Stimulated activated naive CD4-positive, alpha-beta T cell treated with Interleukin-2 at 50 U/mL for 16 hours (primary cell): ENCODE measurements at places on chromosomes 1 and 21.

GRCh38 chr1:157279138-157279801, 141.1 kb upstream of the ETV3 start:
- no peak for DNase-seq

- no peak for DNase-seq
These were observed 10.9 kb upstream of the GSTM3 start for GRCh38 chr1:109751531-109752260.

GRCh38 chr1:22841860-22842281, 130.8 kb downstream of the LACTBL1 start:
- DNase-seq = no peak

- DNase-seq = no peak
These were observed 65.1 kb upstream of the RAB4A start for GRCh38 chr1:229205854-229206253.

GRCh38 chr1:48203287-48203900, 19.1 kb upstream of the SLC5A9 start:
- DNase-seq = no peak

DNA sequence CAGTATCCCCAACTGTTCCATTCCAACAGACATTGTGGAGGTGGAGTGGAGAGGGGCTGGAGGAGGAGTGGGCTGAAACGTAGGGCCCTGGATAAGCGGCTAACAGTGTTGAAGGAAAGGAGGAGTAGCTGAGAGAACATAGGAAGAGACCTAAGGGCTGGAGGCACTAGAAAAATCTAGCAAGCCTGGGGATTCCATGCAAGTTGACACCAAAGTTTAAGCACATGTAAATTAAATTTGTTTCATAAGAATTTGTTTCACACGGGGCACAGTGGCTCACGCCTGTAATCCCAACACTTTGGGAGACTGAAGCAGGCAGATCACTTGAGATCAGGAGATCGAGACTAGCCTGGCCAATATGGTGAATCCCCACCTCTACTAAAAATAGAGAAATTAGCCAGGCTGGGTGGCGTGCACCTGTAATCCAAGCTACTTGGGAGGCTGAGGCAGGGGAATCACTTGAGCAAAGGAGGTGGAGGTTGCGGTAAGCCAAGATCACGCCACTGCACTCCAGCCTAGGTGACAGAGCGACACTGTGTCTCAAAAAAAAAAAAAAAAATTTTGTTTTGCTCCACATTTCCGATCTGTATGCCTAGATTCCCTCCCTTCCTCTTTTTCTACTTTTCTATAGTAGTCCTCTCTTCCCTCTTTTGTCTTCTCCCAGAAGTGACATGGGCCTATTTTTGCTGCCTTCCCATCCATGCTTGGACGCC, 530 bp upstream of the CD244 start:
- no peak for DNase-seq

DNA sequence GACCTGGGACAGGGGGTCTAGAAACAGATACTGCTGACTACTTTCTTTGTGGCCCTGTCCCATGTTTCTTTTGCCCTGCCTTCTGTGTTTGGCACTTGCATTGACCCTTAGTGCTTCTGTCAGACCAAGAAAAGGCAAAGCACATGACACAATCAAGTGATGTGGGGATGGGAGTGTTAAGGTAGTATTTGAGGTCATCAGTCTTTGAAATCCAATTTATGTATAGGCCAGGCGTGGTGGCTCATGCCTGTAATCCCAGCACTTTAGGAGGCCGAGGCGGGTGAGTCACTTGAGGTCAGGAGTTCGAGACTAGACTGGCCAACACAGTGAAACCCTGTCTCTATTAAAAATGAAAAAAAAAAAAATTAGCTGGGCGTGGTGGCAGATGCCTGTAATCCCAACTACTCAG, 26.0 kb downstream of the SERBP1 start:
- DNase-seq = no peak

DNA sequence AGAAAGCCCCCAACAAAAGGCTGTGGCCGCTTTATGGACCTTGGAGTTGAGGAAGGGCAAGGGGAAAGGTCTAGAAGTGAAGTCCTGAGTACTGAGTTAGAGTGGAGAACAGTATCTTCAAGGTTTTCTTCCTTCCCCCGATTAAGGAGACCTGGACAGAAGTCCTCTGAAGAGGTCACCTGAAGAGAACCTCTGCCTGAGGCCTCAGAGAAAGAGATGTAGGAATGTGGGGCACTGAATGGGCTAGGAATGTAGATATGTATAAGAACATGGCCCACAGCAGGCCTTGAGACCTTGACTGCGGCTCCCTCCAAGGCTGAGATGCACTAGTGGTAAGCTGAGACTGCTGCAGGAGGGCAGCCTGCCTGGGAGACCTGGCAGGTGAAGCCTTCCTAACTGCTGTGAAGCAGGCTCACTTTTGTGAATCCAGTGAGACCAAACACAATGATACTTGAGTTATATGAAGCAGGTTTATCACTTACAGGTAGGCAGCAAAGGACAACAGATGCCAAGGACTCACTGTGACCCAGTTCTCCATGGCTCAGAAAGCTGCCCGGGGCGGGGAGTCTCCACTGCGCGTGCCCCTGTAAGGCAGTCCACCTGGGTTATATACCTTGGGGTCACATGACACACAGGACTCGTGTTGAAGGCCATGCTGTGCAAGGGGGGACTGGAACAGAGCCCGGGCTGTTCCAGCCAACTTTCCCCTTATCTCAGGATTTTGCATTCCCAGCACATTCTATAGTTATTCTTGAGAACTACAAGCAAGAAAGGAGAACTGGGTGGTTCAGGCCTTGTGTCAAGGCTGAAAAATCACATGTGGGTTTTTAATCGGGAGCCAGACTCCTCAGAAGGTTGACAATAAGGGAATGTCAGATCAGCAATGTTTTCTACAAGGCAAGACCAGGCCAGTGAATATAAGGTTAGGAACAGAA, 78.8 kb upstream of the PPM1J start:
- DNase-seq = no peak

- no peak for DNase-seq
These were observed 2129.8 kb downstream of the NCAM2 start for GRCh38 chr21:23127973-23128372.

- DNase-seq = no peak
These were observed 199.5 kb downstream of the LRRIQ3 start for GRCh38 chr1:73998348-73998959.

DNA sequence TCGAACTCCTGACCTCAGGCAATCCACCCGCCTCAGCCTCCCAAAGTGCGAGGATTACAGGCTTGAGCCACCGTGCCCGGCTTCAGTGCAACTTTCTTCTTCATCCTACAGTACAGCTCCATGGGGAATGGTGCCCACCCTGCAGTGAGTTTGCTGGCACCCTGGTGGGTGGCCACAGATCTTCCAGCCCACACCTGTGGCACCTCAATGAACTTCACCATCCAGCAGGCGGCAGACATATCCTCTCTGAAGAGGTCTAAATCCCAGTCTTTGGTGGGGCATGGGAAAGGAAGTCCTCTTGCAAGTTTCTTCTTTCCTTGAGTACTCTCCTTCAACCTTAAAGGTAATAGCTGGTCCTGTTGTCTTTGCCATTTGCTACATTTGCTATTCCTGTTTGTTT, 18.1 kb upstream of the ZBTB8A start:
- no peak for DNase-seq

DNA sequence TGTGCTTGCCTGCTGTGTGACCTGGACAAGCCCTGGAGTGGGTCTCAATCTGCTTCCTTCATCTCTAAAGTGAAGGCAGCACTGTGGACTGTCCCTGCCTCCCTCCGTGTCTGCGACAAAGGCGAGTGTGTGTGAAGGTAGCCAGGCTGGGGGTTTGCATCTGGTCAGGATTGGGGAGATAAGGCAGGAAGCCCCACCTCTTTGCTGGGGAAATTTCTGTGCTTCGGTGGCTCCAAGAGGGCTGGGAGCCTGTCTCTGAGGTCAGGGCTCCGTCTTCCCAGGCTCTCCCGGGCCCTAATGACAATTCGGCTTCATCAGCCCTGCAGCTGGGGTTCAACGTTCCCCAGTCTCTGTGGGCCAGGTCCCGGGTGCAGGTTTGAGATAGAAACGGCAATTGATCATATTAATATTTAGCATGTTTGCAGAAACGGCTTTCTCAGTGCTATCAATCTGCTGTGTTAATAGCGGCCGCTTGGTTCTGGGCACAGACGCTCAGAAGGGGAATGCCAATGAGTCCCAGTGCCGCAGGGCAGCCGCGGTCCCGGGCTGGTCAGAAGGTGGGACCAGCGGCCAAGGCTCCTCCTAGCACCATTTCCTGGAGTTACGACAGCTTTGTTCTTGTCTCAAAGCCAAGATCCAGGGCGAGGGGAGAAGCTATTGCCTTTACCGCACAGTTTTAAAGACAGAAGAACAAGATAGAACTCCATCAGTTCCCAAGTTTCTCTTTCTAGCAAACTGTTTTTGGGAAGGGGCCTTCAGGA, 105.7 kb downstream of the PRDM16 start:
- no peak for DNase-seq

GRCh38 chr1:184685116-184685515, 69.5 kb downstream of the EDEM3 start:
- no peak for DNase-seq

GRCh38 chr1:225504776-225505175, 76.9 kb upstream of the LBR start:
- DNase-seq = no peak

DNA sequence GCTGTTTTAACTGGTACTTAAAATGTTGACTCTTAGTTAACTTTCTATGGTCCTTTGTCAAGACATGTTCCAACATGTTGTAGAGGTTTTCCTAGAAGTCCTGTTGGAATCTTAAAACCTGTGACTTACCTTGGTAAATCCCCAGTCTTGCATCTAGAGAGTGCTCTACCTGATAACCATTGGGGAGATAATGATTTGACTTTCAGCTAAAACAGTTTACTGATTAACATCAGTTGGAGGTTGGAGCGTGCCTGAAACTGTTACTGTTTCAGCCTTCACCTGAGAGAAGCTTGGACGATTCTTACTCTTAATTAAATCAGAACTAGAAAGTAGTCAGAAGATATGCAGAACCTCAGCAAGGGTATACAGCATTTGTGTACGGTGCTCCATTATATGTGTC, 8.8 kb downstream of the MDM4 start:
- no peak for DNase-seq

DNA sequence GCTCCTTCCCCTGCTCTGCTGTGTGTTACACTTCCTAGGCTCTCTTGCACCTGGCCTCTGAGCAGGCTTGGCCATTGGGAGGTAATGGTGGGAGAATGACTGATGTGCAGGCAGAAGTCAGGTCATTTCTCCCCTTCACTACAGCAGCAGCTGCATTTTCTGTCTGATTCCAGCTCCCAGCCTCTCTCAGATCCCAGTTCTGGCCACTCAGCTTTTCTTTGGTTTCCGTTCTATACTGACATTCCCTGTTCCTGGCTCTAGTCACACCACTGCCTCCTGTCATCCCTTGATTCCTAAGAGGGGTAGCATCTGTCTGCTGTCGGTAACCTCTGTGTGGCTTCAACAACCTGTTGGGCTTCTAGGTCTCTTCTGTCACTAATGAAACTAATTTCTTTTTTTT, 127.7 kb upstream of the HOOK1 start:
- DNase-seq = no peak

- DNase-seq = no peak
These were observed 242.3 kb downstream of the TOMM20 start for GRCh38 chr1:234886081-234886984.

DNA sequence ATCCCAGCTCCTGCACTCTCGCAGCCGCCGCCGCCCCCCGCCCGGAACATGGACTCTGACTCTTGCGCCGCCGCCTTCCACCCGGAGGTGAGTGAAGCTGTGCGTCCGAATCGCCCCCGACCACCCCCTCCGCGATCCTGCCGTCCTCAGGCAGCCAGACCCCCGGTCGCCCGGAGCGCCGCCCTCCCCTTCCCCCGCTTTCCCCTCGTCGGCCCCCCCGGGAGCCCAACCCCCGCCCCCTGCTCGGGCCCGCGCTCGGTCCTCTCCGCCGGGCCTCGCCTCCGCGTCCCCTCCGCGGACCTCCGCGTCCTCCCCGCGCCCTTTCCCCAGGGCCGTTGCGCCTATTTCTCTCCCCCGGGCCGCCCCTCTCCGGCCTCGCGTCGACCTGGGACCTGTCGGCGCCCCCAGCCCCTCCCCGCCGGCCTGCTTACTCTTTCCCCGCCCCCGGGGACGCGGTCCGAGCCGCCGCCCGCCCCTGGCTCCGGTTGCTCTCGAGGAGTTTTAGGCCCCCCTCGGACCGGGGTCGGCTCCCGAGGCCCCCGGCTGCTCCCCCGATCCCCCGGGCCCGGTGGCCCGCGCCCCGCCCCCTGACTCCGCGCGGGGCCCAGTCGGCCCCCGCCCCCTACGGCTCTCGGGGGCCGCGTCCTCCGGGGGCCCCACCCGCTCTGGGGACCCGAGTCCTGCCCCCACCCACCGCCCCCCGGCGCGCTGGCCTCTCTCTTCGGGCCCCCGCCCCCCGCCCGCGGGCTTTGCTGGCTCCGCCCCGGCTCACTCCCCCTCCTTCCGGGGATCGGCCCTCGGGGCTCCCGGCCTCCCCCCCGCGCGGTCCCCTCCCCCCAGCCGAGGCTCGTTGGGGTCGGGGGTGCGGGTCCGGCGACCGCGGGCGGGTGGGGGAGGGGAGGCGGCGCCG, 743 bp downstream of the PHF13 start:
- peak; percentile 62 for DNase-seq

DNA sequence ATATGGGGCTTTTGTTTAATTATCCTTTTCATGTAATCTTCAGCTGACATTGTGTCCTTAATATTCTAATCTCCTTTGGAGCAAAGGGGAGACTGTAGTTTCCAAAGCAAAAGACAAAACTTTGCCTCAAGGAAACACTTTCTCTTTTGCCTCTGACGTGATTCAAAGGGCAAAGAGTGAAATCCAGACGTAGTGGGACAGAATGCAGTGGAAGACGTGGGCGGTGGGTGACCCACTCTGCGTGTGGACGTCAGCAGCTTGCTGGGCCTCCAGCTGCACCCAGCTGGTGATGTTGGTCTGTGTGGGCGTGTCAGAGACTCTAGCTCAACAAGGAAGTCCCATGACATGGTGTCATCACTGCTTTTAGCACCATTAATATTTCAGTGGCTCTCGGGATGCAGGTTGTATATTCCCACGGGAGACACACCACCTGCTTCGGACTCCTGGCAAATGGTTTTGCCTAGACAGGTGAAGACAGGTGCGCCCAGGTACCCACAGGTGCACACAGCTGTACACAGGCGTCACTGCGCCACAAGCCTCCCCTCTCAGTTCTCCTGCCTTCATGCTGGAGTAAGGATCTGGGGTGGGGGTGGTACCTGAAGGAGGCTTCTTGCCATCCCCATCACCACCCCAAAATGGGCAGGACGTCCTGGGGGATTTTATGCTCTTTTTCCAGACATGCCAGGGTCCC, 292.1 kb upstream of the VAMP3 start:
- no peak for DNase-seq

DNA sequence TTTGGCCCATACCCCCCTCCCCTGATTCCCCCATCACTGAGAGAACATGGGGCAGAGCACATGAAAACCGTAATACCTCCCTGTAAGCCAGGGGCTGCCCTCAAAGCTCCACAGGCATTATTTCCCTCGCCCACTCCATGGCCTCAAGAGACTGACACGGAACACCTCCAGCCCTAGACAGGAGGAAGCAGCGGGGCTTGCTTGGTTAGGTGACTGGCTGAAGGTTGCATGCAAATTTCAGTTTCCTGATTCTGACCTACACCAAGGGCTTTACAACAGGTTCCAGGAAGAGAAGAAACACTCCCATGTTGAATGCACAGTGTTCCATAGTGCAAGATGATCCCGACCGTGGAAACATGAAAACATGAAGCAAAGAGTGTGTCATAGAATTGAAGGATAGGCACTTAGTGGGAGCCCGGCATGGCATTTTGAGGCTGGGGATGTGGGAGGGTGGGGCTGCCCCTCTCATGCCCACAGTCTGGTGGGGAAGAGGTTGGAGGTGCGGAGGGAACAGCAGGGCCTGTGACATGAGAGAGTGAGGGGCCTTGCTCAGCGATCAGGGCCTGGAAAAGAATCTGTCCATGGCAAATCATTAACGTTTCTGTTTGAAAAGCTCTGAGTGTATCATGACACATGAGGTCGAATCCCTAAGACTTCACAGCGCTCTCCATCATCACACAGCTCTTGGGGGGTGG, 33.5 kb downstream of the GPR137B start:
- no peak for DNase-seq
